ENCODE measurements at places on chromosomes 12 and 14.
A peak's percentile ranks its signal among the peaks of the same experiment; 100 is the strongest.

DNA sequence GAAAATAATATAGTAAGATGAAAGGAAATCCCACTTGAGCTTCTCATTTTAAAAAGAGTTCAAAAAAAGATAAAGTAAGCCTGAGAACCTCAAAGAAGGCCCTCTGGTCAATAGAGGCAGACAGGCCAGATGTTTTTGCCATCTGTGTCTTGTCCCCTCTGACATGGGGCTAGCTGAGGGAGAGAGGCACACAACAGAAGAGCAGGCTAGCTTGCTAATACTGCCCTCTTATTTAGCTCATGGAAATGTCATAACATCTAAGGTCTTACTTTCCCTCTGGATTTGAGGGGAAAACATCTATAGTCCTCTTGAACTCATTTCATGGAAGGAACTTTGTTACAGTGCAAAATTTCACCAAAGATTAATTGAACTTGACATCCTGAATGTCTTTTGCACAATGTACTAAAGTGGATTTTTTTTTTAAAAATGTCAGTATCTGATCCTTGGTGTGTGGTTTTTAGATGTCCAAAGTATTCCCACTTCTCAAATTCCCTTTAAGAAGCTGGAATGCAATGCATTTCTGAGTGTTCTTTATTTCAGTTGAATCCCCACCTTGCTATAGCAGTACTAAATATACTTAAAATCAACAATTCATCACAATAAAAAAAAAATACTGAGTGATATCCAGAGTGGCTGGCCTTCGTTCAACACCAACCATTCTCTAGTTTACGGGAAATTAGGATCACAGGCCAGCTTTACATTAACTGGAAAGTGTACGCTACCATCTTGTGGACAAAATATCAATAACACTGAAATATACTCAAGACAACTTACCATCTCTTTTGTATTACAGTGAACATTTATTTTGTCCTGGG, 176.7 kb downstream of the PAH start:
- DNase-seq, result peak; percentile 45

DNA sequence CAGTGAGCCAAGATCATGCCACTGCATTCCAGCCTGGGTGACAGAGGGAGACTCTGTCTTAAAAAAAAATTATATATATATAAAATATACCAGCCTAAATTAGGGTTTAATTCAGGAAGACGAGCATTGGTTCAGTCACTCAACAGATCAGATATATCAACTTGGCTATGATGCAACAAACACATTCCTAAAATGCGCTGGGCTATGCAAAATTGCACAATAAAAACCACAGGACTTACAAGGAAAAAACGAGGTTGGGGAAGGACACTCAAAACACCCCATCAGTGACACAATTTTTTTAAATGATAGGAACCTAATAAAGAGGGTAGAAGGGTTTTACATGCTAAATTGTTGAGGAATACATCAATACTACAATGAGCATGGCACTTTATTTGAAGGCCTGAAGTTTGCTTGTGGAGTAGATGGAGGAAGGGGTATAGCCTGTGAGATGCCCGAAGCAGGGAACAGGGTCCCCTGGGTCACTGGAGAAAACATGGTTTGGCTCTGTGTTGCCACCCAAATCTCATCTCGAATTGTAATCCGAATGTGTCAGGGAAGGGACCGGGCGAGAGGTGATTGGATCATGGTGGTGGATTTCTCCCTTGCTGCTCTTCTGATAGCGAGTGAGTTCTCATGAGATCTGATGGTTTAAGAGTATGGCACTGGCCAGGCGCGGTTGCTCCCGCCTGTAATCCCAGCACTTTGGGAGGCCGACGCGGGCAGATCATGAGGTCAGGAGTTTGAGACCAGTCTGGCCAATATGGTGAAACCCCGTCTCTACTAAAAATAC, 71.2 kb downstream of the TNFAIP2 start:
- no peak for DNase-seq

DNA sequence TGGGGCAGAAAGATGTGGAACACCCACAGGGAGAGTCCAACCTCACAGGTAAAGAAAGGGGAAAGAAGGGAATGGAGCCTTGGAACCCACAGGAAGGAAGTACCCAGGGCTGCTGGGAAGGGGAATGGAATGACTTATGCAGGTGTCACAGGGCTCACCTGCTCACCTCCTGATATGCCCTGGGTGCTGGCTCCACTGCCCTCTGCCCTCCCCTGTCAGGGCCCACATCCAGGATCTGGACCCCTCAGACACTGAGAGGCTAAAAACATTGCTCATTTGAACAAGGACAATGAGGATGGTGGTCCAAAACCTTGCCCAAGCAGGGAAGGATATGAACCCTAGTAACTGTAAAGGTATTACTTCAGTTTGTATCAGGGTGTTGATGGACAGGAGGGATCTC, 19.3 kb downstream of the ZBTB39 start:
- DNase-seq, result no peak

GRCh38 chr12:130873825-130874224, 2.0 kb downstream of the RAN start:
- DNase-seq, result no peak

GRCh38 chr14:39880106-39880695, 448.0 kb upstream of the FBXO33 start:
- no peak for DNase-seq

DNA sequence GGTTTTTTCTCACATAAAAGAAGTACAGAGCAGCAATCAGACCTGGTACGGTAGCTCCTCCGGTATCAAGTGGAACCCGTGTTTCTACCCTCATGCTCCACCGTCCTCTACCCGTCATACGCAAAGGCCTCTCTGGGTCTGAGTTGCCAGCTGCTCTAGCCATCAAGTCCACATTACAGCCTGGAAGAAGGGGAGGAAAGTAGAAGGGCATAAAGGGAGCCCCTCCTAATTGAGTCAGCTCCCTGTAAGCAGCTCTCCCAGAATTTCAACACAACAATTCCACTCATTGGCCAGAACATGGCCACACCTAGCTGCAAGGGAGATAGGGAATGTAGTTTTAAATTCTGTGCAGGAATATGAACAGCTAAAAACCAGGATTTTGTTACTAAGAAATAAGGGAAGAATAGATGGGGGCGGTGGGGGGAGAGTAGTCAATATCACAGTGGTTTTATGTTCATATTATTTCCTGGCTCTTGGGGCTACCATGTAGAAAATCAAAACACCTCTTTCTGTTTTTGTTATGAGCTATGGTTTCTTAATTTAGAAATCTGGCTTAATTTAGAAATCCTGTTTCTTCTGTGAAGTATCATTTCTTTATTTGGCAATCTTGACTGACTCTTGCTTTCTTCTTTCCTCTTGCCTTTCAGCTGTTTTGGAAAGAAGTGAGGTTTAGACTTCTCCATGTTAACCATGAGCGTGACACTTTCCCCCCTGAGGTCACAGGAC, 103.9 kb downstream of the AKAP6 start:
- DNase-seq, result no peak

GRCh38 chr12:25653487-25654175, 100.5 kb upstream of the LMNTD1 start:
- no peak for DNase-seq

- DNase-seq, result no peak
Observed at GRCh38 chr12:53733807-53734200, 6.6 kb upstream of the CALCOCO1 start.

GRCh38 chr14:98240376-98240775, 1031.6 kb downstream of the BCL11B start:
- no peak for DNase-seq

- peak; percentile 80 for DNase-seq
Observed at GRCh38 chr12:53048780-53049401, 974 bp upstream of the TNS2 start.

DNA sequence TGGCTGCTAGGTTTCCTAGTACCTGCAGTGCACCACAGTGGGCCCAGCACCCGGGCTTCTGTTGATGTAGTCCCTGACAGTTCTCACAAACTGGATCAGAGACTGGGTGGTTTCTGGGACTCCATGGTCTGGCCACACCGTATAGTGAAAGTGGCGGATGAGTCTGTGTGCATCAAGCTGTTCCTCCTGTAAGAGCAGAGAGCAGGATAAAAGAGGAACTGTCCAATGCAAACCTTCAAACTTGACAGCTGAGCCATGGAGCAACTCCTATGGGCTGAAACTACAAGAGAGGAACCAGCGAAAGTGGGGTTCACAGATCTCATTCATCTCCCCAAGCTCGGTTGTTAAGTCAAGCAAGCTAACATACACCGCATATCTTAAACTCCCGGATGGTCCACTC, 102.8 kb downstream of the PTPRB start:
- no peak for DNase-seq

GRCh38 chr12:124868252-124869058, 4.8 kb upstream of the SCARB1 start:
- DNase-seq, result no peak

- no peak for DNase-seq
Observed at GRCh38 chr14:71141701-71142374, 234.6 kb downstream of the PCNX1 start.

DNA sequence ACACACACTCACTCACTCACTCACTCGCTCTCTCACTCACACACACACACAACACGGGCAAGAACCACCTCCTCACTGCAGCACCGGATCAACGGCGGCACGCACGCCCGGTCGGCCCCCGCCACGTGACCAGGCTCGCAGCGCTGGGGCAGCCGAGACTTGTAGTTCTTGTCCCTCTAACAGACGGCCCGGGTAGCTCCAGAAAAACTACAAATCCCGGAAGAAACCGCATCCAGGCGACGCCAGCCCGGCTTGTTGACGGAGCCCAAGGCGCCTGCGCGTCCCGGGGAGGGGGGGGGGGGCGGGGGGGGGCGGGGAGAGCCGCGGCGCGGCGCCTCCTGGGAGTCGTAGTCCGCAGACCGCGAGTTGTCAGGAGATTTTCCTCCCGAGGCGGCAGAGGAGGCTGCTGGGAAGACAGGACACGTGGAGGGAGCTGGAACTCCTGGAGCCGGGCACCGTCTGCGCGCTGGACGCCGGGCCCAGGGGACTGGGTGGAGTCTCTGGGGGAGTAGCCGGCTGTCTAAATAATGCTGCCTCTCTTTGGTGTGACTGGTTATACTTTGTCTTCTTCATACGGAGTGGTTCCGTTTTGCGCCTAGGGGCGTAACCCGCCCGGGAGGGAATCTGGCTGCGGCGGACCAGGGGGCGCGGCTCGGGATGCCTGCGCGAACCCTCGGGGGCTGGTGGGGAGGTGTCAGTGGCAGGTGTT, at the start of gene MAX:
TSS of gene MAX (minus strand) at position 77 of the 709 bp plus-strand sequence. CDS start 178 bp downstream, outside the sequence.
- DNase-seq, result peak; percentile 98

- no peak for DNase-seq
Observed at GRCh38 chr14:84250893-84251292, 1279.1 kb upstream of the FLRT2 start.

GRCh38 chr14:67680121-67680602, 5.7 kb upstream of the VTI1B start:
- DNase-seq, result no peak

DNA sequence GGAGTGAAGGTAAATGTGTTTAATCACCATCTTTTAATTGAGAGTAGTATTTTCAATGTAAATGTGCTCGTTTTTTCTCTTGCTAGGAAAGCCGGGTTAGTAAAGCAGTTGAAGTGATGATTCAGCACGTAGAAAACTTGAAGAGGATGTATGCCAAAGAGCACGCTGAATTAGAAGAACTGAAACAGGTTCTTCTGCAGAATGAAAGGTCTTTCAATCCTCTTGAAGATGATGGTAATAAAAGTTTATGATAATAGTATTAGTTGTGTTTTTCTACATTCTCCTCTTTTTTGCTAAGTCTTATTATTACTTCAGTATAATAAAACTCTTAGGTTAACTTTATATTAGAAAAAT, 93.9 kb downstream of the DNAI7 start:
- no peak for DNase-seq

- DNase-seq, result no peak
Observed at GRCh38 chr12:103456006-103456405, 39.8 kb downstream of the C12orf42 start.

DNA sequence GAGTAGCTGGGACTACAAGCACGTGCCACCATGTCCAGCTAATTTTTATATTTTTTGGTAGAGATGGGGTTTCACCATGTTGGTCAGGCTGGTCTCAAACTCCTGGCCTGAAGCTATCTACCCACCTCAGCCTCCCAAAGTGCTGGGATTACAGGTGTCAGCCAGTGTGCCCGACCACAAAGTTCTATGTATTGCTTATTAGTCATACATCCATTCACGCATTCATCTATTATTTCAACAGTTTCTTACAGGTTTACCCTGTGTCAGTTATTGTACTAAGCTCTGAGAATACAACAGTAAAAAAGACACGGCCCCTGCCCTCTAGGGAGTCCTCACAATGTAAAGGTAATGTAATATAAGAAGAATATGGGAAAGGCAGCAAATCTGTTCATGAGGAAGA, 188.9 kb upstream of the BTG1 start:
- DNase-seq, result no peak

GRCh38 chr14:81533212-81533535, 479 bp downstream of the SEL1L start:
- no peak for DNase-seq
